ENCODE measurements at places on chromosomes 12 and 14.

GRCh38 chr14:33118668-33119067 lies 180.0 kb downstream of the NPAS3 start:
- DNase-seq, result peak; percentile 78

- DNase-seq, result peak; percentile 32
These were observed 101.8 kb downstream of the CMKLR1 start for GRCh38 chr12:108237272-108237671.

GRCh38 chr12:89370850-89371249 lies 18.5 kb upstream of the DUSP6 start:
- DNase-seq, result no peak

DNA sequence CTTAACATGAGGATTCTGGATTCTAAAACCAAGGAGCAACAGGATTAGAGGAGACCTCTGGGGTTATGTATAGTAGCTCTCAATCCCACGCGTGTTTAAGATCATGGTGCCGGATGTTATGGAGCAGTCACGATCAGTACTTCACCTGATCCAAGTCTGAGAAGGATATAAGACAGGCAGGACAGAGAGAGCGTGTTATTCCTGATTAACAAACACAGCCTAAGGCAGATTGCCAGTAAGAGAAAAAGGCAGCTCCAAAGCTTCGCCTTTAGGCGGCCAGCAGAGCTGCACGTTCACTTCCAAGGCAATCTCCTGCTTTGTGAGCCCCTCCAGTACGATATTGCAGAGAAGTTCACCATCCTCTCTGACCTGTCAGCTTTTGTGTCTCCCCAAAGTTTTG lies 5.5 kb downstream of the SETD3 start:
- DNase-seq, result no peak

DNA sequence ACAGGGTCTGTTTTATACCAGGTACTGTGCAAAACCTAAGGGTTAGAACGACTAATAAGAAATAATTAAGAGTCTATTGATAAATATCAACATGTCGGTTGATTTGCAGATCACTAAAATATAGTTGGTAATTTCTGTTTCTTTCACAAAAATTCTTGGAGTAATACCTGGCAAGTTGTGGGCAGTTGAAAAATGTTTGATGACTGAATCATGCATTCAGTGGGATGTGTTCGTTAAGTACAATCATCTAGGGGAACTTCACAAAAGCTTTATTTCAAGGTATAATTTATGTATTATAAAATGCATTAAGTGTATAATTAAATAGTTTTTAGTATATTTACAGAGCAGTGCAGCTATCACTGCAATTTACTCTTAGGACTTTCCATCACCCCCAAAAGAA lies 120.0 kb downstream of the KCNA5 start:
- DNase-seq, result no peak

- peak; percentile 66 for DNase-seq
These were observed 600 bp downstream of the PNN start for GRCh38 chr14:39175445-39176262.

GRCh38 chr14:87271331-87271730 lies 721.7 kb downstream of the GALC start:
- DNase-seq, result no peak

Measured in DMS53 (cell line).